ENCODE measurements at places on chromosomes 12 and 14. TPM values are rescaled to one million over a fixed set of nuclear protein-coding genes. Genes with fewer than 3 reads are reported as not detected.

Gene TMEM179
- not detected for total RNA-seq

GRCh38 chr12:68122236-68122920, 37.2 kb downstream of the IFNG start:
- DNase-seq = no peak

DNA sequence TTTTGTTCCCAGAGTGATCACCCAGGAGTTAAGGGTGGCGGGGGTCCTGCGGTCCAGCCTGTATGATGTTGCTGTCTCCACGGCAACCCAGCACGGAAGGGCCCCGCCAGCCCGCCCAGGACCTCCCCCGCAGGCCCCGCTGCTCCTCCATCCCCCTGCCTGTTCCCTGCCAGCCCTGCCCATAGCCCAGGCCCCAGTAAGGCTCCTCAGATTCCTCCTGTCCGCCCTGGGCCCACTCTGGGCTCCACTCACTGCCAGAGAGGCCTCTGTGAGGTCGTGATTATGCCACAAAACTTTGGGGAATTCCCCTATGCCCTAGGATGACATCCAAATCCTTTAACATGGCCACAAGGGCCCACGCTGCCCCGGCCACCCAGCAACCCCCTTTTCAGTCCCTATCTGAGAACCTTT, 20.8 kb downstream of the HSP90AA1 start:
- DNase-seq = no peak

GRCh38 chr14:71117839-71118743, 210.8 kb downstream of the PCNX1 start:
- DNase-seq = no peak

GRCh38 chr12:4280351-4281163, 7.0 kb downstream of the CCND2 start:
- peak; percentile 26 for DNase-seq
